ENCODE measurements at places on chromosomes 12 and 14. TPM values are rescaled to one million over a fixed set of nuclear protein-coding genes. Genes with fewer than 3 reads are reported as not detected.

ERBB3 gene
- 36.5 TPM for total RNA-seq

TTC6 gene
- 0.78 TPM for total RNA-seq

ZFHX2 gene
- total RNA-seq: 0.21 TPM

C3AR1 gene
- total RNA-seq: not detected

KRT77 gene
- 0.21 TPM for total RNA-seq

APEX1 gene
- total RNA-seq: 168 TPM

RAD9B gene
- 0.49 TPM for total RNA-seq

FBRSL1 gene
- 25.9 TPM for total RNA-seq

NKX2-1 gene
- 9.1 TPM for total RNA-seq

TAS2R31 gene
- total RNA-seq: not detected

SIX6 gene
- total RNA-seq: not detected

CMAS gene
- total RNA-seq: 48.5 TPM

PTMS gene
- total RNA-seq: 192 TPM

HIF1A gene
- total RNA-seq: 301 TPM

KCNJ8 gene
- total RNA-seq: 0.14 TPM

SMCO2 gene
- not detected for total RNA-seq

CCDC91 gene
- 14.4 TPM for total RNA-seq

APOLD1 gene
- total RNA-seq: 2.0 TPM

PCK2 gene
- total RNA-seq: 15.0 TPM

LRP1-AS gene
- not detected for total RNA-seq

ARG2 gene
- 18.3 TPM for total RNA-seq

BATF gene
- total RNA-seq: 2.1 TPM

CFAP251 gene
- total RNA-seq: 37.9 TPM

SRRM4 gene
- not detected for total RNA-seq

AICDA gene
- total RNA-seq: not detected

PFDN5 gene
- total RNA-seq: 359 TPM

PDZRN4 gene
- total RNA-seq: not detected

SLC41A2 gene
- total RNA-seq: 1.1 TPM

SERPINA1 gene
- 1.3 TPM for total RNA-seq

SLC15A4 gene
- 24.8 TPM for total RNA-seq

GPATCH2L gene
- total RNA-seq: 44.8 TPM

UNC79 gene
- not detected for total RNA-seq

ZC3H10 gene
- 2.2 TPM for total RNA-seq

IAPP gene
- total RNA-seq: not detected

HNRNPC gene
- 791 TPM for total RNA-seq

FLRT2 gene
- 41.2 TPM for total RNA-seq
